GM13976 (cell line): ENCODE measurements at places on chromosomes 3 and 15.

DNA sequence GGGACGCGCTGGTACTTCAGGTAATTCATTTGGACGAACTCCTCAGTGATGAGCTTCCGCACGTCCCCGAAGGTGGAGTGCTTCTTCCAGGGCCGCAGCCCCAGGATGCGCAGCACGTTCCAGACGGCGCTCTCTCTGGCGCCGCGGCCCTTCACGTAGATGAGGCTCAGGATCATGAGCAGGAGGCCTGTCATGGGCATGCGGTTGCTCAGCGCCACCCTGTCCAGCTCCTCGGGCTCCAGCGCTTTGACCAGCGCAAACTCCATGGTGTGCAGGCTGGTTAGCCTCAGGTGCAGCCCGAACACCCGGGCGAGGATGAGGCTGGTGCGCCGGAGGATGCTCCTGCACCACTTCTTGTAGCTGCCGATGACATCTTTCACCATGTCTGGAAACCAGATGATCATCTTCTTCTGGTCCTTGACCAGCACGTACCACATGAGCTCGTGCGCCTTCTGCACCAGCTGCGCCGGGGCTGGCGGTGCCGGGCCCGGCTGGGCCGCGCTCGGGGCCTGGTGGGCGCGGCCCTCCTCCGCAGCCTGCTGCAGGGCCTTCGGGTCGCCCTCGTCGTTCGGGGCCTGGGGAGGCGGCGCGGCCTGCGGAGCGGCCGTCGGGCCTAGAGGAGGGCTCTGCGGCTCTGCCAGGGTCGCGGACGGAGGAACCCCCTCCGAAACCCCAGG, 501 bp downstream of the NDN start:
- DNase-seq, result no peak

- no peak for DNase-seq
These were observed 321.8 kb downstream of the FEZF2 start for GRCh38 chr3:62051506-62051905.

- no peak for DNase-seq
These were observed 24.0 kb upstream of the SLC24A5 start for GRCh38 chr15:48096813-48097212.

GRCh38 chr15:71364117-71364584, 248.9 kb downstream of the THSD4 start:
- no peak for DNase-seq

DNA sequence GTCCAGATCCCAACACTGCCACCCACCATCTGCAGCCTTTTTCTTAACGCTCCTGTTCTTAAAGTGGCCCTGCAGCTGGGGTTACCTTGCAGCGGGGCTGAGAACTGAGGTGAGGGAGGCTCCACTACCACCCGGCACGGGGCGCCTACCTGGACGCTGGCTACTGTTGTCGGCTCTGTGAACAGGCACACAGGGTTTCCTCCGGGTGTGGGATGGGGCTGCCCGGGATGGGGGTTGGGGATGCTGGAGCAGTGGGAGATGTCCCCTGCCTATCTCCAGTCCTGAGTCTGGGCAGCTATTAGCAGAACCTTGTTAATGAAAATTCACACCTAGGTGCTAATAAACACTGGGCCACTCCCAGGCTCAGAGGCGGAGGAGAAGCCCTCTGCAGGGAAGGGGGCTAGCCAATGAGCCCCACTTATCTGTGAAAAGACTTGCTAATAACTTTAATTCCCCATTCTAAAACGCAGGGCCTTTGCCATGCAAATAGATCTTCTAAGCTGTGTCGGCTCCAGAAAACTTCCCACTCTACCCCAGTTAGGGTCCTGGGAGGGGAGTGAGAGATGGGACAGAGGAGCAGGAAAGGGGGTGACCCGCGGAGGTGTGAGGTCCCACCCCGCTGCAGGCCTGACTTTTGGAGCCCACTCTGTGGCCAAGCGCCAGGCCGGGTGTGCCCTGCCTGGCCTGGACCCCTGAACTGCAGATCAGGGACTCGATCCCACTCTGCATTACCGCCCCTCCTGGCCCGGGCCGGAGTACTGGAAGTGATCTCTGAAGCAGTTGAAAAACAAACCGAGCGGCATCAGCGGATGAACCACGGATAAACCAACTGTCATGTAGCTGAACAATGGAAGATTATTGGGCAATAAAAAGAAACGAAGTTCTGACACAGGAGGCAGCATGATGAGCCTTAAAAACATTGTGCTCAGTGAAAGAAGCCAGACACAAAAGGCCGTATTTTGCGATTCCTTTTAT, 3.1 kb downstream of the MESP1 start:
- DNase-seq, result no peak

DNA sequence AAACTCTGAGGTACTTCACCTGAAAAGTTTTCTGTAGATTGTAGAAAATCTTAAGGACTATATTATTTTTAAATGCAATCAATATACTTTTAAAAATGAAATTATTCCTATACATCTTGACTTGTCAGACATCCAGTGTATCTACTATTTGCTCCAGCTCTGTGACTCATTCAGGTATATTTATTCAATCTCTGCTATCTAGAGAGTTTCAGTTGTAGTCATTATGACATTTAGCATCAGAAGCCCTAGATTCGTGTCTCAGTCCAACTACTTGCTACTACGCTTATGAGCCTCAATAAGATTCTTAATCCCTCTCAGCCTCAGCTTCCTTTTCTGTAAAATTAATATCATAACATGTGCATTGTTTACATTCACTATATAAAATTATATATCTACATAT, 22.3 kb upstream of the EIF1B start:
- DNase-seq, result no peak

DNA sequence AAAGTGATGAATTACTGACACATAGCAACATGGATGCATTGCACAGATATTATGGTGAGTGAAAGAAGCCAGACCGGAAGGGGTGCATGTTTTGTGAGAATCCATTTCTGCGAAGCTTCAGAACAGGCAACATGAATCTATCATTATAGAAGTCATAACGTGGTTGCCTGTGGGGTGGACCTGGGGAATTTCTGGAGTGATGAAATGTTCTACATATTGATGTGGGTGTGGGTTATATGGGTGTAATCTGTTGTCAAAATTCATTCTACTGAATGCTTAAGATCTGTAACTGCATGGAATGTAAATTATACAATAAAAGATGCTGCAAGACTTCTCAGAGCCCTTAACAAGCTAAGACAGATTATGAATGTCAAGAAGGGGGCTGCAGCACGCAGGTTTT, 25.2 kb upstream of the TSPAN3 start:
- DNase-seq, result no peak

- DNase-seq, result no peak
These were observed 85.6 kb downstream of the PDCD6IP start for GRCh38 chr3:33883951-33884561.

- DNase-seq, result no peak
These were observed 26.3 kb downstream of the BMF start for GRCh38 chr15:40082195-40082883.

GRCh38 chr15:90315278-90315982, 36.7 kb upstream of the ZNF774 start:
- DNase-seq, result no peak

GRCh38 chr3:197499427-197499826, 56.3 kb downstream of the BDH1 start:
- DNase-seq, result no peak

DNA sequence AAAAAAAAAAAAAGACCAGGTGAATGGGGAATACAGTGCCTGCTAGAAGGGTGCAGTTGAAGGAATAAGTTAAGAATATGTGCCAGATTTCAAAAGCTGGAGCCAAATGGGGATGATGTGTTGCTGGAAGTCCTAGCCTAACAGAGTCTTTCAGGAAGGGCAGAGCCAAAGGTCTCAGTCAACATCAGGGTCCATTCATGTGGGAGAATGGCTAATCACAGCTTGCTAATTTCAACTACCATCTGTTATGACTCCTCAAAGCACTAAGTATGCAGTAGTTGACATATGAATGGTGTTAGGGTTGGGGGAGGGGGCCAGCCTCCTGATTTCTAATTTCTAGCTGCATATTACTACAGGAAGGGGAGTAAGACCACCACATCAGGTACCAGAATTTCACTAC, 4.4 kb downstream of the ZBTB38 start:
- no peak for DNase-seq

- no peak for DNase-seq
These were observed 240.6 kb upstream of the GOLIM4 start for GRCh38 chr3:168336276-168336675.

DNA sequence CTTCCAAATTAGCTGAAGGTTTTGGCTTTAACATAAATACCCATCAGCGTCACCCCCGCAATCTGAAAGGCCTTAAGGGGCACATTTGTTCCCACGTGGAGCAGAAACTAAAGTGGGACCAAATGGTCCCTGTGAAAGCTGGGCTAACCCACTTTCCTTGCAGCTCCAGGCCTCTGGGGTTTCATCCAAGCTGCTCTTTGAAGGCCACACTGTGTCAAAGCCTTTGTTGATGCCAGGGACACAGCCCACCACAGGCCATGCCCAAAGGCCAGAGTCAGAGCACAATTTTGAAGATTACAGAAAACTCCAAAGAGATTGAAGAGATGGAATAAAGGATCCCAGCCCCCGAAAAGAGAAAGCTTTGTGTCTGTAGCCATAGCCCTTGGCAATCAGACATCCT, 2.7 kb upstream of the ADPGK start:
- DNase-seq, result no peak
